ENCODE measurements at places on chromosomes 5 and 9.

DNA sequence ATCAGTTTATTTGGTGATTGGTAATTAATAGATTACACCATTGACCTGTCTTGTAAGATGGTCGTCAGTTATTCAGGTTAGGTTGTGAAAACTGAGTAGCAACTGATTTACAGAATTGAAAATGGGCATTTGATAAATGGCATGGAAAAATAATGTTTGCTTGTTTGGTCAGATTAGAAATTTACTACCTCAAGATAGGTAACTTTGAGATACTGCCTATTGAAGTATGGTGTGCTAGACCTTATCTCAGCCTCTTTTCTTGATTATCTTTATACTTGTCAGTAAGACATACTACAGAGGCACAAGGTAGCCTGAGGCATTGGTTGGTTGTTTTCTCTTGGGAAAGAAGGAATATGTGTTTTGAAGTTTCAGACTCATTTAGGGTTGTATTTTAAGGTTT lies 174.5 kb downstream of the XRCC4 start:
- DNase-seq: no peak

DNA sequence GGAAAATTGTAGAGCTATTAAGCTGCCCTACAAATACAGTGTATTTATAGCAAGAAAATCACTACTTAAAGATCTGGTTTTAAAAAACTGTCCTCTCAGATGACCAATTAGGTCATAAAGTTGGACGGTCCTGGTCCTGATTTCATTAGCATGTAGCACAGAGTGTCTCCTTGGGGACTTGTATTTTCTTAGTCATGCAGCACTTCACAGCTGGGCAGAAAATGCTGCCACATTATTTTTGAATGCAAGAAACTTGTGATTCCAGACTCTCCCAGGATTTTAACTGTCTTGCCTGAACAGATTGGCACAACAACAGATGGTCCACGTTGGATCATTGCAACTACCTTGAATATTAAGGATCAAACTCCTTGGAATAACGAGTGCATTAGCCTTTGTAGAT lies 348.1 kb upstream of the SGCD start:
- DNase-seq: no peak

DNA sequence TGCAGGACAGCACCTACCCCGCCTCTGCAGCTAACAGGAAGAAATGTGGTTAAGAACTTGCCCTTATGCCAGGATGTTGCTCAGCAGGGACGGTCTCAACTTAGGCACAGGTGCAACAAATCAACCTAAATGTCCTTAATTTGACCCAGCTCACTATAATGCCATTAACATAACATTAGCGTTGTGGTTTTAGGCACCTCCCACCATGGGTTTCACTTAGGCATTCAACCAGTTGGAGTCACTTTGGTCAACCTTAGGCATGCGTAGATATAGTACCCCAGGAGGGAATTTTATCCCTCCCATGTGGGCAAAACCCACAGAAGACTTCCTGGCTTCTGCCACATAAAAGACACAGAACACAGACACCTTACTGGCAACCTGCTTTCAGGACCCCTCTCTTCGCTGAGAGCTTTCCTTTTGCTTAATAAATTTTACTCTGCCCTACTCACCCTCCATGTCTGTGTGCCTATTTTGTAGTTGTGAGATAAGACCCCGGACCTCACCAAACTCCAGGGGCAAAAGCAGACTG lies 8.7 kb upstream of the ERAP1 start:
- peak; percentile 66 for DNase-seq

DNA sequence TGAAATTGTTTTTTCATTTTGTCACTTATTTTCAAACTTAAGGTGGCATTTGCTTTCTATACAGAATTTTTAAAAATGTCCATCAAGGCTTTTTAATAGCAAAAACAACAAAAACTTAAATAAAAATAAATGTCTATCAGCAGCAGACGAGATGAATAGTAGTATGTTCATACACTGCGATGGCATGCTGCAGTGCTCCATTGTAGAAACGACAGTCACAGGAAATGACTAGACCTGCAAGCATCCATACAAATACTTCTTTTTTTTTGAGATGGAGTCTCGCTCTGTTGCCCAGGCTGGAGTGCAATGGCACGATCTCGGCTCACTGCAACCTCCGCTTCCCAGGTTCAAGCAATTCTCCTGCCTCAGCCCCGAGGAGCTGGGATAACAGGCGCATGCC lies 41.4 kb downstream of the COL23A1 start:
- DNase-seq: no peak

GRCh38 chr9:109264877-109265587 lies 55.8 kb downstream of the EPB41L4B start:
- DNase-seq: no peak

DNA sequence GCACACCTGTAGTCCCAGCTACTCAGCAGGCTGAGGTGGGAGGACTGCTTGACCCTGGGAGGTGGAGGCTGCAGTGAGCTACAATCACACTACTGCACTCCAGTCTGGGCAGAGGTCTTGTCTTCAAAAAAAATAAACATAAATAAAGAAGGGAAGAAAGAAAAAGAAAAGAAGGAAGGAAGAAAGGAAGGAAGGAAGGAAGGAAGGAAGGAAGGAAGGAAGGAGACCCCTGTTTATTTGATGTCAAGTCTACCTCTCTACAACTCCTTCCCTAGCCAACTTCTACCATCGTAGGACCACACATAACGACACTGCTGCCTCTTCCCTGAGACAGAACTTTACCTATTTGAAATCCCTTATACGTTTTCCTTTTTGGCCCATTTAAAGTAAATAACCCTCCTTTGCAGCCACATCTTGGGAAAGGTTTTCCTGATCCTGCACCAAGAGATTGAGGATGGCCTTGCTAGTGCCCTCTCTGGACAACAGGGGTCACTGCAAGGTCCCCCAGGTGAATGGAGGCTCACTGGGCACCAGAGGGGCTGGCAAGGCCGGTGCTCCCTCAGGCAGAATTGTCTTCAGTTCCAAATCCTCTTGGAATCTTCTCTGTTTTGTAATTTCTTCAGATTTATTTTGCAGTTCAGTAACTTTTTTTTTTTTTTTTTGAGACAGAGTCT lies 10.5 kb downstream of the RPS14 start:
- no peak for DNase-seq

DNA sequence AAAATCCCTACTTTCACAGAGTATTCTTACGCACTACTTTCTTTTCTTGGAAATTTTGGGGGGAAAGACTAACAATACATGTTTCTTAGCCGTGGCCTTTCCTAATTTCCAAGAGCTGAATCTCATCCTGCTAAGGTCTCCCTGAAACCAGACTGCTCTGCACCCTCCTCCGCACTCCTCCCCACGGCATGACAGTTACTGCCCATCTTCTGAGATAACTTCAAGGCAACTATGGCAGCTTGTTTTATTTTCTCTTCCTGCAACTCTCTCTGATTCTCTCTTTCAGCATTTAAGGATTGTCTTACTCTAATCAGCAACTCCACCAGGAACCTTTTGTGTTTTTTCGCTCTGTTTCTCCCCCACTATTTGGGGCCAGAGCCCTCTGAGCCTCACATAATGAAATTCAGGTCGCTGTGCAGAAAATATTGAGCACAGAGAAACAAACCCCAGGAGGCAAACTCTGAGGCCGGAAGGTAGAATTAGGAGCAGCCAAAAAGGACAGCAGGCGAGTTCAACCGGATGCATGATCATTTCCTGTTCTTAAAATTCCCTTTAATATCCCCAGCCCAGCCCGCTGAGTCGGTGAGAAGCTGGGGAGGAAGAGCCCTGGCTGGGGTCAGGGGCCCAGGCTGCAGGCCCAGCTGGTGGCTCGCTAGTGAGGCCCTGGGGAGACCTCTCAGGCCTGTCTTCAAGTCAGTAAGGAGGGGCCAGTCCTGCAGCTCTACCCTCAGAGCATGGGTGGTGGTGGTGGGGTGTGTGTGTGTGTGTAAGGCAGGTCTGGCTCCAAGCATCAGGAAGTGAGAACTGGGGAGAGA lies 213.6 kb upstream of the S1PR3 start:
- DNase-seq: no peak

- DNase-seq: no peak
Measured at GRCh38 chr9:136255896-136256890, 10.6 kb upstream of the QSOX2 start.

- DNase-seq: no peak
Measured at GRCh38 chr5:96209829-96210228, 223.2 kb downstream of the PCSK1 start.

DNA sequence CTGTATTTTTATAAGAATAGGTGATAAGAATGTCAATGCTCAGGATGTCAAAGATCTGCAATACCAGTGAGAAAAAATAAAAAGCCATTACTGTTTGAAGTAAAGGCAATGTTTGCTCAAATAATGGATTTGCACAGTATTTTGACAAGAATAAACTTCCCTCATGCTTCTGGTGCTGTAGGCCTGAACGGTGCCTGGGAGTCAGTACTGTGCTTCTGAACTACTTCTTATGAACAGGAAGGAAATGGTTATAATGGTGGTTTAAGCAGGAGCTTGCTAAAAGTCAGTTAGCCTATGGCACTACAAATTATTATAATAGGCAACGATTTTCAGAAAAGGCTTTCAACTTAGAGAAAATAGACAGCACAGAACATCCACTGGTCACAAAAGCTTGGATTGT lies 548.3 kb upstream of the CDH18 start:
- DNase-seq: no peak

- no peak for DNase-seq
Measured at GRCh38 chr5:14463629-14464028, 118.0 kb upstream of the OTULINL start.

DNA sequence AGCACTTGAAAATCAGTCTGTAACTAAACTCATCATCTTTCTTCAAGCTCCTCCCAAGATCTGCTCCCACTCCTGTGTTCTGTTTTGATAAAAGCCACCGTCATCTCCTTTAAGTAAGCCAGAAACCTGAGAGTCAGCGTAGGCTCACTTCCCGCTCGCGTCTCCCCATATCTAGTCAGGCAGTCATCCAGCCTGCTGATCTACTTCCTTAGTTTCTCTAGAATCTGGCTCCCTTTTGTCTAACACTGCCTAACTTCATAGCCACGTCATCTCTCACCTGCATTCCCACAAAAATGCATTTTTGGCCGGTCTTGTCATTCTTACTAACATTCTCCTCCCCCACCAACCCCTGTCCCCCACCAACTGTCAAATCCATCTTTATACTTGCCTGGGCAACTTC lies 3.0 kb upstream of the TJP2 start:
- no peak for DNase-seq

- no peak for DNase-seq
Measured at GRCh38 chr5:122816756-122817155, 28.7 kb upstream of the SNX24 start.

- no peak for DNase-seq
Measured at GRCh38 chr9:14293801-14294200, 20.1 kb downstream of the NFIB start.

DNA sequence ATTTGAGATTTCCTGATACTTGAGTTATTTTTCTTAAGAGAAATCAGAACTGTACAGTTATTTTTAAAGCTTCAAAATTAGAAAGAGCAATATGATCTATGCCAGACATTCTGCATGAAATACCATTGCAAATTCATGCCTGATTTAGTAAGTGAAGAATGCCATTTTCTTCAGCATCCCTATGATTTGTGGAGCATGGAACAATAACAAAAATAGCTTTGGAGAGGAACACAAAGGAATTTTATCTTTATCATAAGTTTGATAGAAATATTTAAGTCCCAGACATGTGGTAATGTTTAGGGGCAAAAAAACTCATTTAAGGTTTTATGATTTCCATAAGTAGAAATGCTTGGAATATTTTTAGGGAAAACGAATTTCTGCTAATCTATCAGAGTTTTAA lies 1863.4 kb downstream of the EFNA5 start:
- no peak for DNase-seq

GRCh38 chr9:122695696-122696095 lies 20.8 kb downstream of the OR1L3 start:
- DNase-seq: no peak

- no peak for DNase-seq
Measured at GRCh38 chr5:140556438-140556837, 835 bp downstream of the SRA1 start.

- no peak for DNase-seq
Measured at GRCh38 chr5:36017622-36018021, 26.4 kb upstream of the UGT3A1 start.

DNA sequence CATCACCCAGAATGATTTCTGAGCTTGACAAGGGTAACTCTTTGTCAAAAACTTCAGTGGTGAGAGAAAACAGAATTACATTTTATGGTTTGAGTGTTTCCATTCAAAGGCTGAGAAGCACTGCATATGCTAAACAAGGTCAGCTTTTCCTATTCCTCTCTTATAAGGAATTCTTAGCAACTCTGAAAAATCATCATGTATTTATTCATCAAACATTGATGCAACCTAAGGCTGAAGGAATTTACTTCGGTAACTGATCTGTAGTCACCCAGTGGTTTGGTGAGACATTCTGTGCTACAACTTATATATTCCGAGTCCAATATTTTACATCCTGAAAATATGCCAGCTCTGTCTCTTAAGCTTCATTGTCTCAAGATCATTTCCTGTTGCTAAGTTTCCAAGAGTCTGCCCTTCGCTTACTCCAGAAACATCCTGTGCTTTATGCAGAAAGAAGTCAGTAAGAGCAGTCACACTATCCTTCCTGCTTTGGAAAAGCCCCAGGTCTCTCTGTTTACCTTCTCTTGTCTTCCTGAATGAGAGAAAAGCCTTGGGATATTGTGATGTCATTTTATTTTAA lies 176.6 kb upstream of the TBCA start:
- DNase-seq: no peak

- DNase-seq: no peak
Measured at GRCh38 chr9:22413884-22414283, 32.7 kb upstream of the DMRTA1 start.

DNA sequence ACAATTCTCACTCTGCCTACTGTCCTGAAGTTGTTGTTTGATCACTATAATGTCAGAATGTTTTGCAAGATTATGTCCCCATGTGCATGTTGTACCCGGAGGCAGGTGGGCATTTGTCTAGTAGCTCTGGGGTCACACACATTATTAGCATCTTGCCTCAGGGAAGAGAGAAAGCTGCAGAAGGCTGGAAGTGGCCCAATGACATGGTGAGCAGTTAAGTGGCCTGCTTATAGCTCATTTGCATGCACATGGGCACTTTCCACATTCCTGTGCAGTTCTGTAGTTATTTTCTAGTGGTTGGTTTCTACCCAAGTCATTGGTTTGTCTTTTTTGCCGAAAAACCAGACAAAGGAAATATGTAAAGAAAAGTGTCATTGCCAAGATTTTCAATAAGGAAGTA lies 80.9 kb downstream of the MAP1B start:
- no peak for DNase-seq

GRCh38 chr9:26264709-26265601 lies 586.7 kb upstream of the TUSC1 start:
- no peak for DNase-seq

DNA sequence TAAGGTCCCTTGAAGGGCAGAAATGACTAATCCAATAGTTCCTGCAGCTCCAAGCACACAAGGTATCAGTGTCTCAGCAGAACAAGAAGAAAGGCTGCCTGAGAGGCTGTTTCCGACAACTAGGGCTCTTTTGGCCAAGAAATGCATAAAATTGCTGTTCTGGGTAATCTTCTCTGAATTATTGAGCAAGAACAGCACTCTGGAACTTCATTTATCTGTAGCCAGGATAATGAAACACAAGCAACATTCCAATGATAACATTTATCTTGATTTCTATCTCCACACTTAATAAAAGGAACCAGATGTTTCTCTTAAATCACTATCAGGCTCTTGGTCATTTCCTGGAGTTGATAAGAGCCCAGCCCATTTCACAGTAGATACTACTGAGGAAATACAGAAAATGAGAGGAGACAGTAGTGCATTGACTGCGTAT lies 17.0 kb upstream of the AUH start:
- no peak for DNase-seq
